Frontal cortex (tissue), 4 donors: ENCODE measurements at places on chromosomes 16 and 17. TPM values are rescaled to one million over a fixed set of nuclear protein-coding genes. Genes with fewer than 3 reads are reported as not detected.

DNA sequence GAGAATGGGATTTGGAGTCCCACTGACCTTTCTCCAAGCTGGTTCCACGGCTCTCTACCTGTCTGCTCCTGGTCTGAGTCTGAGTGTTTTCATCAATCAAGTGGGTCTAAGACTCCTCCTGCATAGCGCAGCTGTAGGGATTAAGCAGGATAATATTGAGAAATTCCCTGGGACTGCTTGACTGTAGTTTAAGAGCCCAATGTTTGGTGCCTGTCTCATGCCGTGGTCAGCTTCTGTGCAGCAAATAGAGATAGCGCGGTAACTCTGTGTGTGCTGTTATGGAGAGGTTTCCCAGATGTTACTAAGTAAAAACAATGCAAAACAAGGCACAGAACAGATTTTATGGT lies 21.4 kb downstream of the RPTOR start:
- no peak for DNase-seq

DNA sequence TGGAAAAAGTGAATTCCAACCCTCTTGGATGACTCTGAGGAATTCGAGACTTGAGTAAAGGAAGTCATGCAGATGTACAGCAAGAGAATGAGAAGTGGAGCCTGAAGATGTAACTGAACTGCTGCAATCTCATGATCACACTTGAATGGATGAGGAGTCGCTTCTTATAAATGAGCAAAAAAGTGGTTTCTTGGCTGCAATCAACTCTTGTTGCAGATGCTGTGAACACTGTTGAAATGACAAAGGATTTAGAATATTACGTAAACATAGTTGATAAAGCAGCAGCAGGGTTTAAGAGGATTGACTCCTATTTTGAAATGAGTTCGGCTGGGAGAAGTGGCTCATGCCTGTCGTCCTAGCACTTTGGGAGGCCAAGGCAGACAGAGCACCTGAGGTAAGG lies 25.5 kb downstream of the ASPA start:
- DNase-seq, result no peak

- DNase-seq, result peak; percentile 82
Observed at GRCh38 chr16:10385725-10386516, at the start of gene ATF7IP2. ATF7IP2 (plus strand) TSS chr16:10386061; CDS start chr16:10430621, 44,560 bp downstream.

GRCh38 chr17:78486228-78486802 lies 90.9 kb downstream of the DNAH17 start:
- no peak for DNase-seq

DNA sequence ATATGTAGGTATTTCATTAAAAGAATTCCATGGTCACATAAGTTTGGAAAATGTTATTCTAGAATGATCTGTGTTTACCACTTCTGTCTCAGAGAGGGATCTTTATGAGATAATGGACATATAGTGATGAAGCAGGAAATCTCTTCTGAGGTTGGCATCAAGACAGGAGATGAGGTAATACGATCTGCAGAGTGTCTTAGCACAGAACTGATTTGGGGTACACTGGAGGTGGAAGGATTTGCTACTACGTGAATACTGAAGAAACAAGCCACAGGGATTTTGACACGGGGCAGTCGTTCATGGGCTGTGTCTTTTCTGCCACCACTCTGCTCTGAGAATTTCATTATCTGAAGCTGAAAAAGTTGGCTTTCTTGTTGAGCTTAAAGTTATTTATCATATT lies 5.5 kb downstream of the CBFB start:
- no peak for DNase-seq

DNA sequence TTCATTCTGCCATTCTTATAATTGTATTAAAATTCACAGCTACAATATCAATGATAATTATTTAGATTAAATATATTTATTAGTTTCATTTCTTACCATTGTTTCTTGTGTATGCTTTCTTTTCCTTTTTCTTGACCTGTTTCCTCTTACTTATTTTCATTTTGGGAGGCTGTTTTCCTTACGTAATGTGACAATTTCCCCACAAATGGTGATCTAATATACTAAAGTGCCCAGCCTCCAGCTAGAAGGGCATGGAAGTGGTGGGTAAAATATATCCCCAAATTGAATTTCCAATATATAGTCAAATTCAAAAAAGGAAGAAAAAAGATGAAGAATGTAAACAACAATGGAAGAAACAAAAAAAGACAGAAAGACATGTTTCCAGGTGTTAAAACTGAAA lies 1.5 kb upstream of the ABCA6 start:
- DNase-seq, result no peak

- DNase-seq, result no peak
Observed at GRCh38 chr17:51912939-51913338, 245.6 kb downstream of the CA10 start.

- peak; percentile 54 for DNase-seq
Observed at GRCh38 chr16:30609002-30609925, 925 bp downstream of the ZNF689 start.

DNA sequence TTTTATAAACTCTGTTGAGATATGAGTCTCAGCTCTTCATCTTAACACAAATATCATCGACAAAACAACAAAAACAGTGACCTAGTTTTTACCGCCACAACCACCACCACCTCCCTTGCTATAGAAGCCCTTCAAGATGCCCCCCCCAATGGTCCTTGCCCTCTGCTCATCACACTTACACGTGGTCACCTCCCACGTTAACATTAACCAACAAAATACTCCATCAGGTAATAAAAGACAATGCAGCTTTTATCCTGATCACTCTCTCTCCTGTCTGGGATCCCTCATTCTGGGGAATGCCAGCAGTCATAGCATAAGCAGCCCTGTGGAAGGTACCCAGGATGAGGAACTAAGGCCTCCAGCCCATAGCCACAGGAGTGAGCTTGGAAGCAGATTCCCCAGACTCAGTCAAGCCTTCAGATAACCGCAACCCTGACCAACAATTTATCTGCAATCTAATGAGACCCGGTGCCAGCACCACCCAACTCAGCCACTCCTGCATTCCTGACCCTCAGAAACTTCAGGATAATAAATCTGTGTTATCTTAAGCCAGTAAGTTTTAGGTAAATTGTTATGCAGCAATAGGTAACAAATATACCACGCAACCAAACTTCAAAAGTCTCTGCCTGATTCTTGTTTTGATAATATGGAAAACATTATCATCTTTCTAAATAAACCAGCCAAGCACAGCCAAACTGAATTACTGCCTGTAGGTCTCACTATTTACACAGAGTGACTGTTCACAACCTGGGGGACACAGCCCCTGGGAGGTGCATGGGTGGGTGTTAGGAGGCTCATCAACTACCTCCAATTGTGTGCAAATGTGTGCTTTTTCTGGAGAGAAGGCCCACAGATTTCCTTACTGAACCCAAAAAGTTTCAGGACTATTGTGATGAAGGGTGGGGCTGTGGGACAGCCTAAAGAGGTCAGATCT lies 6.1 kb downstream of the PECAM1 start:
- DNase-seq, result no peak

- DNase-seq, result no peak
Observed at GRCh38 chr17:21078016-21078780, 35.4 kb upstream of the USP22 start.

DNA sequence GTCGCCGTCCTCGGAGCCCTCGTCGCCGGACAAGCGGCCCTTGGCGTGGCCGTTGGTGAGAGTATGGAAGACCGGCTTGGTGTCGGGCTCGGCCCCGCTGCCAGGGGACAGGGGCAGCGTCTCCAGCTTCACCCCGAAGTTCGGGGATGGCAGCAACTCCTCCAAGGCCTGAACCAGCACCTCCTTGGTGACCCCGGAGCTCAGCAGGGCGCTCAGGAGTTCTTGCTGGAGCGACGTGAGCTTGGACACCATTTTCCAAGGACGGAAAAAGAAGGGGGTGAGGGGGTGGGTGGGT lies 279 bp downstream of the HNF1B start:
- no peak for DNase-seq

DNA sequence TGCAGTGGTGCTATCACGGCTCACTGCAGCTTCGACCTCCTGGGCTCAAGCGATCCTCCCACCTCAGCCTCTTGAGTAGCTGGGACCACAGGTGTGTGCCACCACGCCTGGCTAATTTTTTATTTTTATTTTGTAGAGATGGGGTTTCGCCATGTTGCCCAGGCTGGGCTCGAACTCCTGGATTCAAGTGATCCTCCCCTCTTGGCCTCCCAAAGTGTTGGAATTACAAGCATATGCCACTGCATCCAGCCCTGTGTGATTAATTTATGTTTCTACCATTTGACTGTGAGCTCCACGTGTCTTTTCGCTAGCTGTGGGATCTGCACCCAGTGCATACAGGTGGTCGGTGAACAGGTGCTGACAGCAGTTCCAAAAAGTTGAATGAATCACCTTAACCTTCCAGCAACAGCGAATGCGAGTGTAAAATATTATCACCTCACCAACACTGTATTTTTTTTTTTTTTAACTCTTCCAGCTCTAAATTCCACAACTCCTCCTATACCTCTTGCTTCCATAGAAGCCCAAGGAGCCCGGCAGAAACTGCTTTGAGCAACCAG lies 484 bp upstream of the NUDT7 start:
- DNase-seq, result no peak

DNA sequence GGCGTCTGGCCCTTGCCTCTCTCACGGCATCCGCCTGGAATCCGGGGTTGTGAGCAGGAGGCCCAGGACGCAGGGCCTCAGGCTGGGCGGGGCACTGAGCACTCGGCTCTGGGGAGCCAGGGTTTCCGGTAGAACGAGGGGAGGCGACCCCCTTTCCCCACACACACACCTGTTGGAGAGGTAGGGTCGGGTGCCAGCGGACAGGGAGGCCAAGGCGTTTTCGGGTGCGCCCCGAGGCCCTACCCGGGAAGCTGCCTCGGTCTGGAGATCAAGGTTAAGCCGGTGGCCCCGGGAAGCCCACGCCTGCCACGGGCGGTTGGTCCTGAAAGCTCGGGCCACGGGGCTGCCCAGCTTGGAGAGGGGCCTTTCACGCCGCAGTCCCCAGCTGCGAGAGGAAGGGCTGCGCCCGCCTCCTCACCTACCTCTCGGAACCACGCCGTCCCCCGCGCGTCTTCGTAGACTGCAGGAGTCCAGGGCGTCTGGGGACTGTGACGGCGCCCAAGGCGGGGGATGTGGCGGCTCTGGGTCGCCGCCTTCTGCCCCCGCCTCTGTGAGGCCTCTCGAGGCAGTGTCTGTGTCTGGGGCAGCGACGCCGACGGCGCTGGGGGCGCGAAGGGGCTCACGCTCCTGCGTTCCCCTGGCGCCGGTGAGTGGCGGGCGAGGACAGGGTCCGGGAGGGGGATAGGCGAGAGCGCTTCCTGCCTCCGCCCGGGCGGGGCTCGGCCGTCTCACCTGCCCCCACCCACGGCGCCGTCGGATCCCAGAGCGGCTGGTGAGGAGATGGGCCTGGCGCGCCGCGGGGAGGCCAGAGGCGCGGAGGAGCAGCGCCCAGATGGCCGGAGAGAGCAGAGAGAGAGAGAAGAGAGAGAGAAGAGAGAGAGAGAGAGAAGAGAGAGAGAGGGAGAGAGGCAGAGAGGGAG lies 20.3 kb upstream of the HOXB9 start:
- DNase-seq, result peak; percentile 6

DNA sequence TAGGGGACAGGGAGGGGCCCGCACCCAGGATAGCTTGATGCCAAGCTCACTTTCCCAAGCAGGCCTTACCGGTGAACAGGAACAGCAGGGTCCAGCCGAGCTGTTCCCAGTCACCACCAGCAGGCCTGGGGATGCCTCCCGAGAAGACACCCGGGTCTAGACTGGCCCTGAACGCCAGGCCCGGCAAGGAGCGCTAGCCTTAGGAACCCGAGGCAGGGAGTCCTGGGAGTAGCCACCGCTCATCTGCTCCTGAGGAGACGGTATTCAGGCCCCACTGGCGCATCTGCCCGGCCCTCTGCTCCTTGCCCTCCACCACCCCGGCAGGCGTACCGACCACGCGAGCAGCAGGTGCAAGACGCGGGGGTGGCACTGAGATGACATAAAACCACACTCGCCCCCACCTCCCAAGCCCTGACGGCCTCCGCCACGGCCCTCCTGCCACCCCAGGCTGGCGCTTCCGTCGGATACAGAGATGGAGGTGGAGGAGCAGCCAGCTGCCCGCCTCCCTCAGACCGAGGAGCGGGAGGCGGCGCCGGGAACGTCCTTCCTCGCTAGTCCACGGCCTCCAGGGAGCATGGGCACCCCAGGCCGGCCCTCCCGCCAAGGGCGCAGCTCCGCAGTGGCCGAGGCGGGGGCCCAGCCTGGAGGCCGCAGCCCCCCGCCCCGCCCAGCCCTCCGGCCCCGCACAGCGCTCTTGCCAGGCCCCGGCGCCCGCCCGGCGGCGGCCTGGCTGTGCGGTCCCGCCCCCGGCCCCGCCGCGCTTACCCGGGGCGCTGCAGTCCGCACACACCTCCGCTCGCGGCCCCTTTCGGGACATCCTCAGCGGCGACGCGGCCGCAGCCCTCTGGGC lies 661 bp downstream of the GIT1 start:
- no peak for DNase-seq

GRCh38 chr16:51055434-51055833 lies 95.6 kb downstream of the SALL1 start:
- no peak for DNase-seq

DNA sequence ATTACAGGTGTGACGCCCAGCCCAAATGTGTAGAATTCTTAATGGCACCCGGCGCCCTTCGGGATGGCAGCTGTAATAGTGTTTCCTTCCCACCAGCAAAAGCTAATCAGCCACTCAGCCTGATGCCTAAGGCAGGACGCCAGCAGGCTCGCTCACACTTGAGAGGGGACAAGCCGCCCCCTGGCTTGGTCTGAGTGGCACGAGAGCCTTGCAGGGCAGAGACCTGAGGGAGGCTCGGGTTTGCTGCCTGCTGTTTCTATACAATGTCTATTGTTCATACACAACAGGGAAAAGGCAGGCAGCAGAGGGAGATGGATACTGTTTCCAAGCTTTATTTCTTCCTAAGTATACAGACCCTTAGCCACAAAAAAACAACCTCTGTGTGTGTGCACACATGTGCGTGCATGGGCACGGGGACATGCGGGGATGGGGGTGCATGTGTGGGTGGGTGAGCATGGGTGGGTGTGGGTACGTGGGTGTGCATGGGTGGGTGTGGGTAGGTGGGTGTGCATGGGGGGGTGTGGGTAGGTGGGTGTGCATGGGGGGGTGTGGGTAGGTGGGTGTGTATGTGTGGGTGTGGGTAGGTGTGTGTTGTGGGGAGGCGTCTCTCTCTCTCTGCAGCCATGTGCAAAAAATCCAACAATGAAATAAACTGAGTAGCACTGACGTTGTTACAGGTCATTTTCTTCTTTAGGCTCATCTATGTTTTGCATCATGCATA lies 10.0 kb downstream of the SLC38A8 start:
- DNase-seq, result no peak

Gene MMP28
- 9.4 TPM for total RNA-seq

Gene C16orf92
- not detected for total RNA-seq
